ENCODE measurements at places on chromosomes 3 and 15.

GRCh38 chr3:14605744-14606143 is 45.8 kb upstream of the CCDC174 start:
- DNase-seq = no peak

GRCh38 chr3:27721717-27722564 is at the start of gene EOMES:
Gene EOMES, minus strand, starts transcription at chr3:27722323. Its CDS starts 29 bp downstream, at chr3:27722294.
- DNase-seq = peak; percentile 77

- no peak for DNase-seq
These were observed 50.6 kb downstream of the OXNAD1 start for GRCh38 chr3:16315623-16316022.

- no peak for DNase-seq
These were observed 13.5 kb downstream of the LRCH3 start for GRCh38 chr3:197804511-197804910.

- DNase-seq = peak; percentile 59
These were observed 44.9 kb downstream of the CPN2 start for GRCh38 chr3:194306109-194306686.

- no peak for DNase-seq
These were observed 785.2 kb downstream of the DIPK2A start for GRCh38 chr3:144756704-144757440.

- no peak for DNase-seq
These were observed 272.2 kb upstream of the RARB start for GRCh38 chr3:25155652-25156471.

DNA sequence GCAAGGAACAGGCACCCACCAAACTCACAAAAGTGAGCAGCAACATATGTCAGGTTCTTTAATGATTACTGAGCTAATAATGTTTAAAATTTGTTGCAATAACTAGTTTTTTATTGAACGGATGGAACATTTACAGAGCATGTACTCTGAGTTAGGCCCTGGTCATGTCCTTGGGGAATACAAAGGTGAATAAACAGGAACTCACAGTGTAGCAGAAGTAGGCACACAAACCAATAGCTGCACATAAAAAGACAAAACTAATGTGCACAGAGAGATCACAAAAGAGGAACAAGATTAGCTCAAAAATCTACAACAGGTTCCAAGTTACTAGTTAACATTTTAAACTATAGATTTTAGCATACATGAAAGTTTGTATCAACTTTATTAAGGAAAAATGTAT is 505.3 kb upstream of the PPP2R3A start:
- DNase-seq = no peak

- no peak for DNase-seq
These were observed 97.1 kb upstream of the TRIM42 start for GRCh38 chr3:140580746-140581145.

GRCh38 chr3:124076235-124076634 is 84.3 kb upstream of the ROPN1 start:
- DNase-seq = no peak

DNA sequence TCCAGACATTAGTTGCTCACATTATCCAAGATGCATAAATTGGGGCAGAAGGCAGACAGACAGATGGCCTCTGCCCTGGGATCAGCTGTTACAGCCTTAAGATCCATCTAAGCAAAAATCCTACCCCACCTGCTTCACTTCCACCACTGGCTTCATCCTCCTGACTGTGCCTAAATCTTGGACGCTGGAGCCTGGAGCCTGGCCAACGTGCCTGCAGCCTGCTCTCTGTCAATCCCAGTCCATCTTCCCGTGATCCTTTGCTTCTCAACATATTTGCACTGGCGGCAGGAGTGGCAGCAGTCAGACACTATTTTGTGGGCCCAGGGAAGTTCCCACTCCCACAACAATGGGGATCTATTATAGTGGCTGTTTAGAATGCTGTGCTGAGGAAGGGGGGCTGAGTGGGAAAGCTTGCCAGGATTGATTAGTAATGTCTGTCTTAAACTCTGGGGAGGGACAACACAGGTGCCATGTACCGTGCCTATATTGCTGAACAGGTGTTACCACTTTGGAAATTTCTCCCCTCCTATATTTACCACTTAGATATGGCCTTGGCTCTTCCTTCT is 121.2 kb downstream of the MEGF11 start:
- no peak for DNase-seq

GRCh38 chr3:105912891-105913290 is 44.1 kb upstream of the CBLB start:
- DNase-seq = no peak

DNA sequence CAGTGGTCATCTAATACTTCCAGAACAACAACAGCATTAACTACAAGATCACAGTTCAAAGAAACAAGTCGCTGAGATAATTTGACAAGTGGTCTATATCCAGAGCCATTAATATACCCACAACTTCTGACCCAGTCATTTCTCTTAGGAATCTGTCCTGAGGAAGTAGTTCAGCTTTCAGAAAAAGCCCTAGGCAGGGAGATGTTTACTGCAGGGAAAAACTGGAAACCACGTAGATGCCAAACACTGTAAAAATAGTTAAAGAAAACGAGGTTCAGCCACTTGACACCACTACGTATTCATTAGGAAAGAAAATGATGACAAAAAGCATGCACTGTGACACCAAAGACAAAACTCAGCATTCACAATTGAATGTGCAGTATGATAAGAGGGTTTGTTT is 22.3 kb upstream of the CDCP1 start:
- DNase-seq = no peak

DNA sequence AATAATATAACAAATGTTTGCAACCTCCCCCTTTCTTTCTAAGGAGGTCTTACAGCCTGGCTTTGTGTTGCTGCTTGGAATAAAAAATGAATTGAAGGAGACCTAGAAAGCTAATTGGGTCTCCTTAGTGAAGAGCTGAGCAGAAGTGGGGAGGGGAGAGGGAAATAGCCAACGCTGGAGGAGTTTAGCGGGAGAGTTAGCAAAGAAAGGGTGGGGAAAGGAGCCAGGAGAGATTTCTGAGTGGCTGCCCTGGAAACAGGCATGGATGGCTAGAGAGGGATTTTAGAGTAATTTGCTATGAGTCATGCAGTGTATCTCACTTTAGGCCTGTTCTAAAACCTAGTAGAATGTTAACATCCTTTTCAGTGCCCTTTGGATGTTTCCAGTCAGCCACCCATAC is 45.2 kb upstream of the PFN2 start:
- DNase-seq = no peak

- DNase-seq = no peak
These were observed 22.1 kb upstream of the POLG start for GRCh38 chr15:89356634-89357298.

DNA sequence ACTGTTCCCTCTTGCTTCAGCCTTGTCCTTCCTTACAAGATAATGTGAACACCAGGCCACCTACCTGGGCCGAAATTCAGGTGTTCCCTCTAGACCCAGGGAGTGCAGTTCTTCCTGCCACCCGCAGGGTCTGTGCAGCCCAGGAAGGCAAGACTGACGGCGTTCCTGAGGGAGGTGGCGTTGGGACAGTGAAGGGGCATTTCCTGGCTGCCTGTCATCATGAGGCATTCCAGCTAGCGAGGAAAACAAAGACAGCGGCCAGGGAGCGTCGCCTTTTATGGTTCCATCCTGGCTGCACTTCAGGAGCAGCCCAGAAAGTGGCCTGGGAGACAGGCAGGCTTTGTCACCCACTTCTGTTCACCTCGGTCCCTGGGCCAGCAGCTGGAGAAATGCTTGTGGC is 84.8 kb upstream of the WNT5A start:
- no peak for DNase-seq

- DNase-seq = no peak
These were observed 226.0 kb upstream of the LRRFIP2 start for GRCh38 chr3:37400355-37400754.

DNA sequence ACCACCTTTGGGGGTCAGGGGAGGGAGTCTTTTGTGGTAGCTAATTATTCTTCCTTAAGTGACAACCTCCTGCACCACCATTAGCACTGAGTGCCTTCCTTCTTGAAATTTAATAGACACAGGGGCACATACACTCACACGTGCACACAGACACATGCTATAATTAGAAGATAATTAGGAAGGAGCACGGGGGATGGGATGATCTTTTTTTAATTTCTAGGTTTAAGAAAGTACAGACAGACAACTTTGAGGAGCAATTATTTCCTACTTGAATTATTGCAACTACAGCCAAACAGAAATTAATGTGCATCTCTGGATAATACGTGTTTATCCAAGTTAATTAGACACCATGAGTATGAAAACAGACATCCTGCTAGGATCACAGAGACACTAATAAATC is 44.8 kb upstream of the GUCA1C start:
- DNase-seq = no peak

DNA sequence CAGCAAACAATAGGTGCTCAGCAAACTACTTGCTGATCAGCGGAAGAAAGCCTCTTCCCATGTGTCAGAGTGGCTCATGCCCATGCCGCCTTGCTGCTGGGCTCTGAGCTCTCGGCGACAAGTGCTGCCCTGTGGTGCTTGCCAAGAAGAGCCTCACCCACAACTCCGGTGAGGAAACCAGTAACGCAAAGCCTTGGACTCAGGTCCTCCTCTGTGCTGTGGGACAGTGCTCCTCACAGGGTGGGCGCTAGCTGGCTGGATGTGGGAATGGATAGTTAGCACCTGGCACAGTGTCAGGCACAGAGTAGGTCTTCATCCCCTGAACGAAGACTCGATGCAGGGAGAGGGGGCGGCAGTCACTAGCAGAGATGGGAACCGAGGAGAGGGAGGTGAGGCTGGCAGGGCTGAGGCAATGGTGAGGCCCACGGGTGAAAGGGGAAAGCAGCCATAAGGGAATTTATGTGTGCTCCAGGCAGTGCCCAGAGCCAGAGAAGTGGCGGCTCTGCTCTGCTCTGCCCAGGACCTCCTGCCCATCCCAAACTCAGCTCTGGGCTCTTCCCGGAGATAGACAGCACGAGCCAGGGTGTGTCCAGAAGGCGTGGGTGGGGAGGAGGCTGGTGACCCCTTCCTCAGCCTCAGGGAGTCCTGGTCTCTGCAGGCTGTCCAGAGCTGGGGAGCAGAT is 55.7 kb downstream of the IQSEC1 start:
- no peak for DNase-seq

DNA sequence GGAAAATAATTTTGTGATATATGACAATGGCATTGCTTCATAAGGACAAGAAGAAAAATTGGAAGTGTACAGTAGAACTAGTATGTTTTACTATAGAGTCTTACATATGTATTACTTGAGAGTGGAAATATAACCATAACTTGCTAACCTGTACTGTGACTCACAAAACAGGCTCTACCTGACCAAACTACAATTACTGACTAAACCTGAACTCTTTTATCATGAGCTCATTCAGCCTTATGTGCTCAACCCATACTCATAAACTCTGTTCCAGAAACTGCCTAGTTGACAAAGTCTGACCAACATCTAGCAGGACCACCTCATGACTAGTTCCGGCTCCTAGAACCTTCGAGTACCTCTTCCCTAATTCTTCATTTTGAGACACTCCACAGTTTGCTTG is 6.3 kb downstream of the CDIN1 start:
- no peak for DNase-seq

GRCh38 chr3:43726521-43726920 is 35.8 kb downstream of the ABHD5 start:
- no peak for DNase-seq

GRCh38 chr3:33061782-33062181 is 35.2 kb downstream of the GLB1 start:
- peak; percentile 25 for DNase-seq

DNA sequence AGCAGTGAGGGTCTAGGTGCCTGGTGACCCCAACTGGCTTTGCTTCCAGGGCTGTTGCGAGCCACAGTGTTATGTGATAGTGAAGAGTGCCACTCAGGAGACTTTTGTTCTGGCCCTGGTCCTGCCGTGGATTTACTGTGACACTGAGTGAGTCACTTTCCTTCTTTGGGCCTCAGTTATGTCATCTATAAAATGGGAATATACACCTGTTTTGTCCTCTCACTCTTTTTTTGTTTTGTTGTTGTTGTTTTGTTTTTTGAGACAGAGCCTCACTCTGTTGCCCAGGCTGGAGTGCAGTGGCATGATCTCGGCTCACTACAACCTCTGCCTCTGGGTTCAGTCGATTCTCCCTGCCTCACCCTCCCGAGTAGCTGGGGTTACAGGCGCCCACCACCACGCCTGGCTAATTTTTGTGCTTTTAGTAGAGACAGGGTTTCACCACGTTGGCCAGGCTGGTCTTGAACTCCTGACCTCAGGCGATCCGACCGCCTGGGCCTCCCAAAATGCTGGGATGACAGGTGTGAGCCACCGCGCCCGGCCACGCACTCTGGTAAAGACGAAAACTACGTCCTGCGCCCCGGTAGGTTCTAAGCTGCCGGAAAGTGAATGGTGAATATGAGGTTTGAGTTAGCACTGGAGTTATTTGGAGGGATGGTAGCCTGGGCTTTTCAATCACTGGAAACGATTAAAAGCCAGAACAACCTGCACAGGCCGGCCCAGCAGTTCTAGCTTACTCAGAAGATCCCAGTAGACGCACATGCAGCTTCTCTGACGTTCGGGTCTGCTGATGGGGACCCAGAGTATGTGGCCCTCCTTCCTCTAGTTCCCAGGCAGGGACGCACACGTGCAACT is 46.6 kb downstream of the BDH1 start:
- DNase-seq = no peak

GRCh38 chr3:17738921-17739320 is 3.5 kb downstream of the TBC1D5 start:
- no peak for DNase-seq

GRCh38 chr15:66955001-66955516 is 110.3 kb upstream of the SMAD3 start:
- no peak for DNase-seq

DNA sequence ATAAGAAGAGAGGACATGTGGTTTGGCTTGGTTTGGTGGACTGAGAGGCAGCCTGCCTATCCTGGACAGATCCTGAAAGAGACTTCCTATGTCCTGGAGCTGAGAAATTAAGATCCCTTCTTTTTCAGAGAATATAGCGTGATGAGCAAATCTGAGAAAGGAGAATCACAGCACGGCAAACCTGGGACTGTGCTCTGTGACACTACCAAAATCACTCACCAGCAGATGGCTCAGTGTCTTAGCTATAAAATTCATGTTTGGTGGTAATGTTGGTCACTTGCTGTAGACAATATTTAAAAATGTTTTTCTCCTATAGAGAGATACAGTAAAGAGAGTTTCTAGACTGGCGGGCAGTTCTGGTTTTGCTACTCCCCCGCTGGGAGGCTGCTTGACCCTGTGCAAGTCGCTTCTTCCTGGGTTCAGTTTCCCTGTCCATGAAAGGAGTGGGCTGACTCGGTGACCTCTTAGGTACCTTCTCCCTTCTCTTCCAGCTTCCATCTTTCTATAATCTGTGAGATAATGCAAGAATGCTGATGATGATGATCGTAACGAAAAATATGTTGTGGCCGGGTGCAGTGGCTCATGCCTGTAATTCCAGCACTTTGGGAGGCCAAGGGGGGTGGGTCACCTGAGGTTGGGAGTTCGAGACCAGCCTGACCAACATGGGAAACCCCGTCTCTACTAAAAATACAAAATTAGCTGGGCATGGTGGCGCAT is 7.6 kb upstream of the HES1 start:
- no peak for DNase-seq

- DNase-seq = no peak
These were observed 86.9 kb downstream of the SEMA5B start for GRCh38 chr3:122940628-122941086.

- DNase-seq = no peak
These were observed 23.4 kb downstream of the GTF2E1 start for GRCh38 chr3:120765830-120766493.

Measured in activated naive CD8-positive, alpha-beta T cell treated with anti-CD3 and anti-CD28 coated beads, Interleukin-2, amount 50 U/mL, for 24 hours (primary cell).